ENCODE measurements at places on chromosomes 6 and 20.
A peak's percentile ranks its signal among the peaks of the same experiment; 100 is the strongest.

GRCh38 chr6:14211562-14211942 is 94.0 kb downstream of the CD83 start:
- peaks cover 25% of the 10 kb centered on the region for H3K4me1 ChIP-seq
- peak overlapping the region; percentile 77 for H3K27ac ChIP-seq
- no peaks in the 10 kb centered on the region for H3K27me3 ChIP-seq

DNA sequence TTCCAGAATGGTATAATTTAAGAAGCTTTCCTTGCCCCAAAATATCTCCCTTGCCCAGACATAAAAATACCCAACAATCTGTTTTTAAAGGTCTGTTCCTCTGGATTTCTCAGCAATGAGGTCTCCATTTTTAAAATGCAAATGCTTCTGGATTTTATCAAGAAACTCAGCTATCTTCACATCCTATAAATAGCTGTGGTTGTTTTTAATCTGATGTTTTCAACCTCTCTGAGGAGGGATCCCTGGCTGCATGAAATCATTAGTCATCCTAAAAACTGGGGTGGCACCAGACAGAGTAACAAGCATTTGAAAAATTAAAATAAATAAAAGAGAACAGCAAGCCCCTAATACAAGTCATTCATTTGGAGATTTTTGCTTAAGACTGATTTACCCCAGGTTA is 168.5 kb upstream of the ID4 start:
- no peak for DNase-seq
- no peaks in the 10 kb centered on the region for H3K4me1 ChIP-seq
- H3K27ac ChIP-seq = no peak overlapping the region
- no peaks in the 10 kb centered on the region for H3K36me3 ChIP-seq
- H3K4me3 ChIP-seq = no peak overlapping the region
- no peaks in the 10 kb centered on the region for H3K27me3 ChIP-seq

- no peaks in the 10 kb centered on the region for H3K27me3 ChIP-seq
- no peak overlapping the region for H3K27ac ChIP-seq
- DNase-seq = no peak
- no peak overlapping the region for H3K4me3 ChIP-seq
- H3K4me1 ChIP-seq = no peaks in the 10 kb centered on the region
Measured at GRCh38 chr20:38395165-38395564, 40.0 kb downstream of the SNHG17 start.

DNA sequence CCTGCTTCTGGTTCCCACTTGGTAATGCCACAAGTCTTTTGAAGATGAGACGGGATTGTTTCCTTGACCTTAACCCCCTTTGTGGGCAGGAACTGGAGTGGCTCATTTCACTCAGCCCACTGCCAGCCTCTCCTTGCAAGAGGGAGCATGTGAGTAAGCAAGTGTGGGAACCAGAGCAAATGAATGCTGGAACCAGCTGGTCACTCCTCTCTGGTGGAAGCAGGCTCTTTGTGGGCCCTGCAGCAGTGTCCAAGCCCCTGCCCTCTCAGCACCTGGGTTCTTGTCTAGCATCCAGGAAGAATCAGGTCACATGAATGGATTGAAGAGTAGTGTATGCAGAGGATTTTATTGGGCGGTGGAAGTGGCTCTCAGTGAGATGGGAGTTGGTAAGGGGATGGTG is 944.5 kb downstream of the QKI start:
- no peak for DNase-seq
- H3K27ac ChIP-seq = no peak overlapping the region
- no peaks in the 10 kb centered on the region for H3K36me3 ChIP-seq
- H3K4me1 ChIP-seq = no peaks in the 10 kb centered on the region
- no peak overlapping the region for H3K4me3 ChIP-seq

- peaks cover 7% of the 10 kb centered on the region for H3K27me3 ChIP-seq
- peak; percentile 44 for DNase-seq
- H3K4me3 ChIP-seq = peak overlapping the region; percentile 86
- H3K36me3 ChIP-seq = no peaks in the 10 kb centered on the region
Measured at GRCh38 chr20:2872459-2873009, 747 bp upstream of the PTPRA start.

DNA sequence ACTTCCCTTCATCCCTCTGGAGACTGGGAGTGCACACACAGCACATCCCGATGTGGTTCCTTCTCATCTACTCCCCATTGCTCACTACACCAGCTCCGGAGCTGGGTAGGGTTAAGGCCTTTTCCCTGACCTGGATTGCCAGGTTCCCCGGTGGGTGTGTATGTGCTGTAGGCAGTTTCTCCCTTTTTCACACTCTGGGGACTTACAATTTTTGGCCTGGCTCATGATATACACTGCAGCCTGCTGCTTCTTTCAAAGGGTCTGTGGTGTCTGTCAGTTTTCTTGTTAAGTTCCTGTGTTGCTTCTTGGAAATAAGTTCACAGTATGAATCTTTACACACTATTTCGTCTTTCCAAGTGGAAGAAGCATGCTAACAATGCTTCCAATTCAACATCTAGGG is 405.5 kb downstream of the UTRN start:
- no peak for DNase-seq
- H3K36me3 ChIP-seq = no peaks in the 10 kb centered on the region
- H3K27me3 ChIP-seq = no peaks in the 10 kb centered on the region
- H3K27ac ChIP-seq = no peak overlapping the region

- no peak overlapping the region for H3K4me3 ChIP-seq
- no peaks in the 10 kb centered on the region for H3K4me1 ChIP-seq
- DNase-seq = no peak
- no peak overlapping the region for H3K27ac ChIP-seq
Measured at GRCh38 chr6:84332139-84333034, 104.9 kb upstream of the CEP162 start.
